ENCODE measurements at places on chromosomes 2 and 18.
A peak's percentile ranks its signal among the peaks of the same experiment; 100 is the strongest.

GRCh38 chr2:12661489-12661888, 55.2 kb upstream of the TRIB2 start:
- no peak for DNase-seq

- DNase-seq, result no peak
Observed at GRCh38 chr2:212730994-212731393, 192.4 kb upstream of the ERBB4 start.

DNA sequence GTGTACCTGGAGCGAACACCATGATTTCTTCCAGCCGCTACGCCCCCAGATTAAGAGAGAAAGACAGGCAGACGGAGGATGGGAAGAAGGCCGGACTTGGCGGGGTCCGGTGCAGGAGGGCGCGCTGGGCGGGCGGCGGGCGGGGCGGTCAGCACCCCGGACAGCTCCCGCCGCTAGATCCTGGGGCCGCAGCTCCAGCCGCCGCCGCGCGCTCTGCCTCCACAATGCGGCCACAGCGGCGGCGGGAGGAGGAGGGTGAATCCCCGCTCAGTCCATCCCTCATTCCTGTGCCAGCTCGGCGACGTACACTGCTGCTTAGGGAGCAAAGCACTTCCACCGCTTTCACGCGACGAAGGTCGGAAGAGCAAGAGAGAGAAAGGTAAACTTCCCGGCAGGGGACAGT, at the start of gene AKAIN1:
TSS of gene AKAIN1 (minus strand) at position 226 of the 403 bp plus-strand sequence. CDS start at position 22, 204 bp downstream.
- DNase-seq, result no peak

DNA sequence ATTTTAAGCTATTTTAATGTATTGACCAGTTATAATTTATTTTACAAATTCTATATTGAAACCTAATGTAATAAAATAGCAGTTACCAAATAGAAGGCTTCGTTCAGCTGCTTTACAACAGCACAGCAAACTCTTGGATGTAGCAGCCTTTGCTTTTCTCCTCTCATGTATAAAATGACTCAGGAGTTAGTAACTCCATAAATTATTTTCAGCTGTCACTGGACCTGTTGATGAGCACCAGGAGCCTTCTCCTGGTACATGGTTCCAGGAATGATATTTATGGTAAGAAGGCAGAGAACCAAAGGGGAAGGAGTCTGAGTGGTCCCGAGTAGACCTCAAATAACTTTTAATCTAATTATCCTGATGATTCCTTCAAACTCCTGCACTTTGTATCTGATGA, 256.4 kb upstream of the NETO1 start:
- DNase-seq, result no peak

DNA sequence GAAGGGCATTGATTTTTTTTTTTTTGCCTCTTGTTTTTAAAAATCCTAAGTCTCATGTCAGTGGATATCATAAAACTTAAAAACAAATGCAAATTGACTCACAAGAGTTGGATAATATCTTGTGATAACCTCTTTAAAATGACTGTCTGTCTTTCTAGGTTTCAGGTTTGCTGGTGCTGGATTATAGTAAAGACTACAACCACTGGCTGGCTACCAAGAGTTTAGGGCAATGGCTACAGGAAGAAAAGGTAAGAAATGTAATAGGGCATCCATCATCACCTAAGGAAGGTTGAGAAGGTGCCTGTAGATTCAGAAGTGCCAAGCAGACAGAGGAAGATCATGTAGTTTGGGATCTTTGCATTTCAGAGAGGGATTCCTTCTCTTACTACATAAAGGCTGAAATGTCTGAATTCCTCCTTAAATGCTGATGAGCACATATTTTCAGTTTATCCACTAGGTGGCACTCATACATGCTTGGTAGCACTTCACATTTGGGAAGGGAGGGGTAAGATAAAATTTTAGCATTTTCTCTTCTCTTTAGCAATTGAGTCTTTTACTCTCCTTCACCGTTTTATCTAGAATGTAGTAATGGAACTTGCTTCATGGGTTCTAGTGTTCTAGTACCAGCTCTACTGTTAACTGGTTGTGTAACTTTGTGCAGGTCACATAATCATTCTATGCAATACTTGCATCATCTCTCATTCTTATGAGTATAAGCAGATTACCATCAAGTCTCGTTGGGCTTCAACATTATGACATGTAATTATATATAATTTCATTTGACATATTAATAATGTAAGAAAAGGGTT, 21.1 kb downstream of the CPS1 start:
- DNase-seq, result no peak

DNA sequence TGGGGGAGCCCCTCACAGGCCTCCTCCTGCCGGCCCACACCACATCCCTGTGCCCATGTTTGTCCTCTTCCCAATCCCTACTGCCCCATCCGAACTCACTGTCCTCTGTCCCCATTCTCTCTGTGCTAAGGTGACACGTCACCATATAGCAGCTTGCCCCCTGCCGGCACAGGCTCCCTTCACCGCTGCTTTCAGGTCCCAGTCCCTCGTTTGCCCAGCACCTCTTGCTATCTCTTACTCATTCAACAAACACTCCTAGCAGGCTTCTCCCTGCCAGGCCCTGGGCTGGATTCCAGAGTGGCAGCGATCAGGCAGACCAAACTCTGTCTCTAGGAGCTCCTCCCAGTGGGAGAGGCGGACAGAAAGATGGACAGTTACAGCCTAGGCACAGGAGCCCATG, 74.3 kb downstream of the TFCP2L1 start:
- DNase-seq, result peak; percentile 7

DNA sequence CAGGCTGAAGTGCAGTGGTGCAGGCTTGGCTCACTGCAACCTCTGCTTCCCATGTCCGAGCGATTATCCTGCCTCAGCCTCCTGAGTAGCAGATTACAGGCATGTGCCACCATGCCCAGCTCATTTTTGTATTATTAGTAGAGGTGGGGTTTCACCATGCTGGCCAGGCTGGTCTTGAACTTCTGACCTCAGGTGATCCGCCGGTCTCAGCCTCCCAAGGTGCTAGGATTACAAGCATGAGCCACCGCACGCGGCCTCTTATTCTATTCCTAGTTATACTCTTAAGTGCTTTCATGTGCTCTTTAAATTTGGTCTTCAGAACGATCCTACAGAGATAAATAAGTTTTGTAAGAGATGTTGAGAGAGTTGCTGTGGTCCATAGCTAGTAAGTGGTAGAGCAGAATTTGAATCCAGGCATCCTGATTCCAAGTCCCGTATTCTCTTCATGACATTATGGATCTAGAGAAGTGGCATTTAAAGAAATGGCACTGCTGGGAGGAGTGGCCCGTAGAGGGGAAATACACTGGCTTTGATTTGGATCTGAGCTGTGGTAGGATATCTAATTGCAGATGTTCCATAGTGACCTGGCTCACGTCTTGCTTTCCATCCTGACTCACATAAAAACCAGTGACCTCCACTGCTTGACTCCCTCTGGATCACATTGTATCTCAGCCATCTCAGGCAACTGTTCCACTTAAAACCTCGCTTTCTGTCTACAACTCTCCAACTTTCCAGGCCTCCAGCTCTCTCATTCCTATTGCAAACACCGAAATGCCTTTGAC, 22.8 kb upstream of the ME2 start:
- DNase-seq, result no peak

DNA sequence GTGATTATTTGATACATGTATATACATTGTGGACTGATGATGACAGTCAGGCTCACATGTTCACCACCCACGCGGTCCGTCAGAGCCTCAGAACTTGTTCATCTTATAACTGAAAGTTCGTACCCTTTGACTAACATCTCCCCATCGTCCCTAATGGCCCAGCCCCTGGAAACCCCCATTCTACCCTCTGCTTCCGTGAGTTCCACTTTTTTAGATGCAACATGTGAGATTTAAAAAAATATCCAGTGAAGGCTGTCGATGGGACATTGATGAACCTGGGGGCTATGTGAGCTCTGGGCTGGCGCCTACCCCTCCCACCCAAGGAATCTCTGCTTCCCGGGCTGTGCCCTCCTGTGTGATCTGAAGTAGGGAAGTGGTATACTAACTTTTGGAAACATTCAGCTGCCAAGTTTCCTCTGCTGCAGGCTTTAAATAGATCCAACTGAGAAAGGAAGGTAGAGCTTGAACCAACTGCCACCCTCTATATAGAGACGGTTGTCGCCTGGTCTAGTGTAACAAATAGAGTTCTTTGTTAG, 163.8 kb downstream of the FAM210A start:
- DNase-seq, result no peak

DNA sequence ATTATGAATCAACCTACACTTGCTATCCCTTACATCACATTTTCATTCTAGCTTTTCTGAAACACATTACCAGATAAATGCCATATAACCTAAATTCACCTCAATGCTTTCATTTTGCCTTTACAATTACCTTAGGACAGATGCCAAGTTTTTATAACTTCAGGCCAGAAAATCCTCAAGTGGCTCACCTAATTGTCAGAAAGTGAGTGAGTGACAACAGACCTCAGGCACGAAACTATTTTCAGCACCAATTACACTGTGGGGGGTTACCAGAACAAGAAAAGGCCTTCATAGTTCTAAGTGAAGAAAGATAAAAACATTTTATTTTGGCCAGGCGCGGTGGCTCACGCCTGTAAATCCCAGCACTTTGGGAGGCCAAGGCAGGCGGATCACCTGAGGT, 52.3 kb upstream of the ST8SIA5 start:
- no peak for DNase-seq

GRCh38 chr2:20484810-20485611, 38.1 kb downstream of the RHOB start:
- no peak for DNase-seq

DNA sequence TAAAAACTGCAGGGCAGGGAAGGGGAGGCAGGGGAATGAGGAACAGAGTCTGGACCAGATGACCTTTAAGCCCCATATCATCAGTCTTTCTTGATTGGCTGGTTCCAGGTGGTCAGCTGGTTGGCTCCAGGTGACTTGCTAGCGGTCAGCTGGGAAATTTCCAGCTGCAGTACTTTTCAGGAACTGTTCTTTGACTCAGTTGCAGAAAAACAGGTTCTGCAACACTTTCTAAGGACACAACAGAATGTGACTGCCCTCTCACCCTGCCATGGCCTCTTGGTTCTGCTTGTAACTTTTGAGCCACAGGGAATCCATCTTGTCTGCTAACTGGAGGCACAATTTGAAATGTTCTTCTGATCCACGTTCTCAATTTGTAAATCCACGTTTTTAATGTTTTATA, 278.3 kb upstream of the LRATD1 start:
- peak; percentile 18 for DNase-seq

DNA sequence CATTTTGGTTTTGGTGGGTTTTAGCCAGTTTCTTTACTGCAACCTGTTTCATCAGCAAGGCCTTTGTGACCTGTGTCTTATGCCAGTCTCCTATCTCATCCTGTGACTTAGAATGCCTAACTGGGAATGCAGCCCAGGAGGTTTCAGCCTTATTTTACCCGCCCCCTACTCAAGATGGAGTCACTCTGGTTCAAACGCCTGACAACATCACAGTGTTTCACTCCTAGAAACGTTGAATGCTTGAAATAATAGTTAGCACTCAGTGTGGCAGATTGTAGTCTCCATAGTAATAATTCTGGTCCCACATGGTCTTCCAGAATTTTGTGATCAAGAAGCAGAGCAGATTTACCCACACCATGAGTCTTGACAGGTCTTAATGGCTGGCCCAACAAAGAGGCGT, 159.0 kb upstream of the TRIB2 start:
- no peak for DNase-seq

DNA sequence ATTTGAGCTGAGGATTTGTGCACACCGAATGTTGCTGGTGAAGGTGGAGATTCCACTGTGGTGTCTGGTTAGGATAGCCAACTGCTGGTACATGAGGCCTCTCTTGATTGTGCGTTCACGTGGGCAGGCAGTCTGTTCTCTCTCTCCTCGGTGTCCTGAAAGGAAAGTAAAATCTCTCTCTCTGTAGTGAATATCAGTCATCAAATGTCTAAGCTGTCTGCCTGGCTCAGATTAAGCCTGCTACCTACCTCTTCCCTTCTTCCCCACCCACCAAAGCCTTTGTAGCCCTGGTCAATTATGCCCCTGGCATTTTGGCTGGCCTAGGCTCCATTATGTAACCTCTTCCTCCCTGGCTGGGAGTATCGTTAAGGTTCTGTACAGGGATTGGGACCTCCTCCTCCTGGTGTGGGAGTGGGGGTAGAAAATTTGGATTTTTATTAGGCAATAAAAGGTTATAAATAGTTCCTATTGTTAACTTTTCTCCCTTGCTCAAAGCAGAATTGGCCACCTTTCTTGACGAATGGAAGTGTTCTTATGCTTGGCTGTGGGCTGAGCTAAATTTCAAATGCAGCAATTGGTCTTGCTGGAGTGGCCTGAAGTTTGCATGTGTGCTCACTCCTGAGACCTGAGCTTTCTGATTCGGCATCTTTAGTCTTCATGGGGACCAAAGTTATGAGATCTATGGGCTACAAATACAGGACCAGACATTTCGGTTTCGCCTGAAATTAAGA, 148.8 kb downstream of the WDSUB1 start:
- DNase-seq, result peak; percentile 95

DNA sequence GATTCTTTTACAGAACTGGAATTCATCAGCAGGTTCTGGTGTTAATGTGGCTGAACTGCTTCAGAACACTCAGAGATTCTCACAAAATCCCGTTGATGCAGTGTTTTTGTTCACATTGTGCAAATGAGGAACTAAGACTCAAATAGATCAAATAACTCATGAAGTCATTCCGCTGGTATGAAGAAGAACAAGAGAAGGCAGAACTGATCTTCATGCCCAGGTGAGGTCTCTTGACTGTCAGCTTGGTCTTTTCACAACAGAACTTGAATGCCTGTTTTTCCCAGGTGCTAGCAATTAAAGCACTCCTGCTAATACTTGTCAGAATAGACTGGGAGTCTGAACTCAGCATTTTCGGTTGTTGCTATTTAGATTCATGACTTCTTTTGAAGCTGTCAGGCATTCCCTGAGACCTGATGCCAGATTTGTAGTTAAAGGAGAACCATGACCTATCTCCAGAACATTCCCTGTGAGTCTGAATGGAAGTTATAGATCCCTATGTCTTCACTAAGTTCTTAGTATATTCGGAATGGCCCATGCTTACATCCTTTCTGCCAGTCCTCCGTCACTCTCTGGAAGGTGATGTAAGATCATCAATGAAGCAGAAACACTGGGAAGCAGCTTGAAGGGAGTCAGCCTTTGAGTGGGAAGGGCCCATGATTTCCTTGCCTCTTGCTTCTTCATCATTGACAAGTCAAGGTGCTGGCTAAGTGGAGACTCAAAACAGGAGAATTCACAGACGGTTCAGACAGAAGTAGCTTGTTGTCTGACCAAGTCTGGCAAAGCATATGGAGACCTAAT, 155.7 kb downstream of the MTCL1 start:
- DNase-seq, result no peak

DNA sequence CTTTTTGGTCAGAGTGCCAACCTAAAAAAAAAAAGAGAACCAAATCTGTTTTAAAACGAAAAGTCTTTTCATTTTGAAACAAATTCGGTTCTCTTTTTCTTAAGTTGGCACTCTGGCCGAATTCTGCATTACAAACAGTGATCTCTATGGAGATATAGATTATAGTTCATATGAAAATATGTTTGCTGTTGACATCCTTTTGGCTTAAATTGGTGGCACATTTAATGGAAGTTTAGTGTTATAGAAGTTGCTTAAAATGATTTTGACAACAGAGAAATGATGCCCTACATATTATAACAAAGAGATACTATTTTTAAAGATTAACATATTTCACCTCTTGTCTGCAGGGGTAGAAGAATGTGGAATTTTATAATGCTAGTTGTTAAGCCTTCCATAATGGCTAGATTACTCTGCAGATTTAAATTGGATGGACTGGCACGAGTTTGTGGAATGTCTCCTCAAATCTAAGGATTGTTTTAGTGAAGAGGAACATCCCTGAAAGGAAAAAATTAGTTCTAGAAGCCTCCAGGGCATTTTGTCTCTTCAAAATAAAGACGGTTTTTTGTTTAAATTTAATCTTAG, 222.9 kb upstream of the CDH2 start:
- DNase-seq, result no peak
